ENCODE measurements at places on chromosomes 3 and 15.

DNA sequence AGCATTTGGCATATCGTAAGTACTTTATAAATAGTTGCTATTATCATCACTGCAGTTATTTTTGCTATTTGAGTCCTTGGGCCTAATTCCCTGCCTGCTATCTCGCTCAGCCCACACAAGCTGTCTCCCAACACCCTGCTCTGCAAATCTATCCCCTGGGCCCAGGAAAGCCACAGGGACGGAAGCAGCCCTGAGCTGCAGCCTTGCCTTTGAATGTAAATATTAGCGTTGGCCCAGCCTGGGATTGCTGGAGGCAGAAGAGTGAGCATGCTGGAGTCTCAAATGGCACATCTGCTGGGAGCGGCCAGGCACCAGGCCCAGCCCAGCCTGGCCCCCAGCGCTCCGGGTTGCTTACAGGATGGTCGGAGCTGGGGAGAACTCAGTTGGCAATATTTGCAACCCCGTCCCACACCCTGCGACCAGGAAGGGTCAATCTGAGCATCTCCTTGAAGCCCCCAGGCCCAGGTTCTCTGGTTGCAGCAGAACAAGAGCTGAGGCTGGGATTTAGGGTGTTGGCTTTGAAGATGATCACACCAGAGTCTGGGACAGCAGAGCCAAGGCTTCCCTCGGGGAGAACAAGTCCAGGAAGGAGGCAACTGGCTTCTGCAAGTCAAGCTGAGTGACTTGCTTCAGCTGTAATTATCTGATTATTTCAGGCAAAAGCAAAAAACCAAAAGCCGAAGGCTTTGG is 529.6 kb downstream of the SHQ1 start:
- DNase-seq, result no peak

GRCh38 chr15:68897016-68897415 is 33.3 kb upstream of the SPESP1 start:
- no peak for DNase-seq

GRCh38 chr3:15295506-15295905 is 36.9 kb downstream of the SH3BP5 start:
- no peak for DNase-seq

DNA sequence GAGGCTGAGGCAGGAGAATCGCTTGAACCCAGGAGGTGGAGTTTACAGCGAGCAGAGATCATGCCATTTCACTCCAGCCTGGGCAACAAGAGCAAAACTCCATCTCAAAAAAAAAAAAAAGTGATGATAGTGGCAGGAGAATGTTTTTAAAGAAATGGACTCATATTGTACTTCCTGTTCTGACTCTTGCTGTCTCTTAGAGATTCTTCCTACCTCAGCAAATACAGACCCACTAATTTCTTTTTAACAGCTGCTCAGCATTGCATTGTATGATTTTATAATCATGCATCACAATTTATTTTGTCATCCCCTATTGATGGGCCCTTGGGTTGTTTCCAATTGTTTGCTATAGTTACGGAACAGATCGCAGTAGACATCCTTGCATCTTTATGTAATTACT is 8.8 kb upstream of the ANKDD1A start:
- DNase-seq, result no peak

- DNase-seq, result no peak
Measured at GRCh38 chr3:142434503-142434902, 13.3 kb downstream of the XRN1 start.

DNA sequence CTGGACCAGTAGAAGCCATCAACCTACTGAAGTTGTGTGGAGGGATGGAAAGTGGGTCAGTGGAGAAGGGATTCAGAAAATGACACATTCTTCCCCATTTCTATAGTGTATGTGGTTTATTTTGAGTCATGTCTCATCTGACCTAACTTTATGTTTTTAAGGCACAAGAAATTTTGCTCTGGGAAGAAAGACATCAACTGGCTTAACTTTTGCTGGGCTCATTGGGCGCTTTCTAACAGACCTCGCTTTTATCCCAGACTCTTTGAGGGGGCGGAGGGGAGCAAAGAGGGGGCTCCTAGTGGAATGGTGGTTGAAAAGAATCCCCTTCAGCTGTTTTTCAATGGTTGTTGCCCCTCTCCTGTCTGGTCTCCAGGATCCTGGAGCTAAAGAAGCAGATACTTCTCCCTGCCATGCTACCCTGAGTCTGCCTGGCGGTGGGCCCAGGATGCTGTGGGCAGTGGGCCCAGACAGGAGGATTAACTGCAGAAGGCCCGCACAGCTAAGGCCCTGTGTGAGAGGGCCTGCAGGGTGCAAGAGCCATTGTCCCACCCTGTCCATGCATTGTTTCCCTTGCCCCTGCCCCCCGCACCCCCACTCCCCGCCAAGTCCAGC is 14.5 kb downstream of the CSRNP1 start:
- DNase-seq, result no peak

- no peak for DNase-seq
Measured at GRCh38 chr3:138675393-138675792, 66.8 kb downstream of the FAIM start.

- no peak for DNase-seq
Measured at GRCh38 chr15:25408428-25408827, 30.4 kb downstream of the UBE3A start.

DNA sequence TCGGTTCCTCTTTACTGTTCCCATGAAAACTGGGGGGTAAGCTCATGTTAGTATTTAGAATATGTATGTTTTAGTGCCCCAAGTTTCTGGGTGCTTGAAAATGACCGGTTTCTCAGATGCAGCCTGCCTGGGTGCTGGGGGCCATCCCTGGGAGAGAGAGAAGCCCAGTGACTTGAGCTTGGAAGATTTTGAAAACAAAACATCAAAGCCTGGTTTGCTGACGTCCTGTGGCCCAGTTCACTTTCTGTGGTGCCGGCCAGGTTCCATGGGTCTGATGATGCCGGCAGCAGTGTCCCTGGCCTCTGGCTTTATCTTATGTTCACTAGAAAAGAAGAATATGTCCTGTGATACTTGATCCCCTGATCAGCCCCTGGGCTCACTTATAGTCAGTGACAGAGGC is 17.1 kb downstream of the APBA2 start:
- no peak for DNase-seq

DNA sequence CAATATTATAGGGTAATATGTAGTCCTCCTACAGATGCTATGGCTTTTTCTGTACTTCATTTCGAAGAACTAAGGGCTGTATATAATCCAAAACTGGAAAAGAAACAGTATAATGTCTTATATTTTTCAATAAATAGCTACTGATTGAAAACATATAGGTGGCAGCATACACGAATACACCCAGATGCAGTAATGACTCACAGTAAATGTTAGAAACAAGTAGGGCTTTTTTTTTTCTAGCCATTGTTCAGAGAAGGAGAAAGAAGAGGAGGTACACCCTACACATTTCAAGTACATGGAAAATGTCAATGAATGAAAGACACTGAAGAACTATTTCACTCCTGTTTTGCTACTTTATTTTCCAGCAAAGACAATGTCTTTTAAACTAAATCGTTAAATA is 9.4 kb downstream of the DAZL start:
- no peak for DNase-seq

DNA sequence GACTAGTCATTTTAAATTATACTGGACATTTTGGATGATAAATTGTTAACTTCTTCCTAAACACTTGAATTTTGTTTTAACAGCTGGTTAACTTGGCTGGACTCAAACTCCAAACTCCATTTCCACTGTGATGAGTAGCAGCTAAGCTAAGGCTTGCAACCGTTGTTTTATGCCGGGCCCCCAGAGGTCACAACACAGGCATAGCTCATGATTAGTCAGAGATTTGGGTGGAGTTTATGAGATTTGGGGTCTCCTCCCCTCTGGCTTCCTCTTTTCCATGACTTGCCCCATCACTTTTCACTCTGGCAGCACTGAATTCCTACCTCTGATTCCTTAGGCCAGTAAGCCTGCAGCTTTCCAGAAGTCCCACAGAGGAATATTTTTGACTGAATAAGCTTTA is 12.8 kb downstream of the THAP10 start:
- no peak for DNase-seq

GRCh38 chr15:70505936-70506912 is 257.1 kb downstream of the UACA start:
- no peak for DNase-seq

DNA sequence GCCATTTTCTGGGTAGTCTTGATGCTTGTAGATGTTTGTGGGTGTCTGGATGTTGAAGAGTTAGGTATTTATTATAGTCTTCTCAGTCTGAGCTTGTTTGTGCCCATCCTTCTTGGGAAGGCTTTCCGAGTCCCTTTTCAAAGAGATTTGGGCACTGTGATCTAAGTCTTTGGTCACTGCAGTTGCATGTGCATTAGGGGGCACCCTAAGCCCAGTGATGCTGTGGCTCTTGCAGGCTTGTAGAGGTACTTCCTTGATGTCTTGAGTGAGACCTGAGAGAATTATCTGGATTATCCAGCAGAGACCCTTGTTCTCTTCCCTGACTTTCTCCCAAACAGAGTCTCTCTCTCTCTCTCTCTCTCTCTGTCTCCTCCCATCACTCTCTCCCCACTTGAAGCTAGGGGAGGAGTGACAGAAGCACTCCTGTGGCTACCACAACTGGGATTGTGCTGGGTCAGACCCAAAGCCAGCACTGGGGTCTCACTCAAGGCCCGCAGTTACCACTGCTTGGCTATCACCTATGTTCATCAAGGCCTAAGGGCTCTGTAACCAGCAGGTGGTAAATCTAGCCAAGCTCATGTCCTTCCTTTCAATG is 68.5 kb downstream of the TMCO5A start:
- DNase-seq, result no peak

DNA sequence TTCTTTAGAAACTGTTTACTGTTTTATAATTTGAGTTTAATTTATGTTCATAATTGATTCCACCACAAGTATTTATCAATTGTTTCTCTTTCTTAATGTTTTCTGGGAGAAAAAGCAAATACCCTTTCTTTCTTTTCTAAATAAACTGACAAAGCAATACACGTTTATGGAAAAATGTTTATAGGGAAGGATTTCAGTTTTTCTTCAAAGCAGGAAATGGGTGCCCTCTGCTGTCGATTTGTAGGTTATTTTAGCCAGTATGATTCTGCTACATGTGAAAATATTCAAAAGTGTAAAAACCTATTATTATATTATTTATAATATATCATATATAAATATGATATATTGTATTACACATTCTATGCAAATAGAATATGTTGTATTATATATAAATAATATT is 921.0 kb upstream of the ROBO1 start:
- no peak for DNase-seq

DNA sequence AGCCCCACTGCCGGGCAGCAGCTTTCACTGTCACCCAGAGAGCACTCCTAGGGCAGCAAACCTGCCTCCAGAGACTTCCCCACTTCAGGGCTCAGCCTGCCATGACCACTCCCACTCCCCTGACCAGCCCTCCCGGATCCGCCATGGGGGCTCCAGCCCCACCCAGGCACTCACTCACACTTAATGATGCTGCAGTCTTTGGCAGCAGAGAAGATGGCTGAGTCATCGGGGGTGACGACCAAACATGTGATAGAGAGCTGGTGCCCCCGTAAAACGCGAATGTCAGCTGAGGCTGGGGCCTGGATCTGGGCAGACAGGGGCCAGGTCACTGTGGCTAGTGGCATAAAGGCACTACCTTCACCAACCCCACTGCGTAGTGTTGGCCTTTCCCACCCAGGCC is 4.7 kb downstream of the RRP9 start:
- DNase-seq, result no peak

DNA sequence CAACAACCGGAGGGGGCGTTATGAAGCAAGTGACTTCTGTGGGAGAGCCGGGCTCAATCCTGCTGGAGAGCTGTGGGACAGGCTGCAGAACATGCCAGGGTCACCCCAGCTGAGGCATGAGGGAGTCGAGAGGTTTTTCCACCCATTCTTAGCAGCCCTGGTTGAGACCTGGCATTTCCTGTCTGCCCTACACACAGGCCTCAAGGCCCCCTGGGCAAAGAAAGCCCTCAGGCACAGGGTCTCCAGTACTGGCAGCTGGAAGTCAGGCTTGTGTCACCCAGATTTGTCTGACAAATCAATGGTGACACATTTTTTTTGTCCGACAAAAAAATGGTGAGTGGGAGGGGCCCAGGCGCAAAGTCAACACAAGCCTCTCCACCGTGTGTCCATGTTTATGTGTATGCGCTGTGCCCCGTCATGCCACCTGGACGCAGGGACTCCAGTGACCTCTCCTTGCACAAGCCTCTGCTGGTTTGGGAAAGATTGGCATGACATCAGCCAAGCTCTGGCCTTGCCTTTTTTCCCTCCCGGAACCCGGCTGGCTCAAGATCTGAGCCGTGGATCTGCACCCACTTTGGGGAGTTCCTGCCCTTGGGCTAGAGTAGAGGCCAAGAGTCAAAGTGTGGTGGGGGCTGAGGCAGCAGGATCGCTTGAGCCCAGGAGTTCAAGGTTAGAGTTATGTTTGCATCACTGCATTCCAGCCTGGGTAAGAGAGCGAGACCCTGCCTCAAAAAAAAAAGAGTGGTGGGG is 20.8 kb upstream of the ALAS1 start:
- no peak for DNase-seq

GRCh38 chr15:44532689-44533088 is 4.3 kb upstream of the EIF3J start:
- no peak for DNase-seq

- DNase-seq, result no peak
Measured at GRCh38 chr3:192911293-192911692, 6.4 kb downstream of the MB21D2 start.

- no peak for DNase-seq
Measured at GRCh38 chr3:120495809-120496208, 45.0 kb upstream of the FSTL1 start.

DNA sequence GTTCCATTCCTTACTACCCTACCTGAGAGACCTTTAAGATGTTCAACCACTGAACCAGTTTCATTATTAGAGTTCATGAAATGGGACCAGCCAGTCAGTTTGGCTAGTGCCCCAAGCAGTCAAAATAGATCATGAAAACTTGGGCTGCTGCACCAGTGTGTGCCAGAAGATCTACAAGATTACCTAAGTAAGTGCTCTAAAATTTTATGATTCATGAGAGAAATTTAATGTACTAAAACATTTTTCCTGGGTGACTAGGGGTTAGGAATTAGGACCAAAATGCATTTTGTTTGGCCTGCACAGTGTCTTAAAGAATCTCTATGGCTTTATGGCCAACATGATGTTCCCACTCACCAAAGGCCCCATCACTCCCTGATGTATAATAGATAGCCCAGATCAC is 214.7 kb downstream of the ATP8B4 start:
- no peak for DNase-seq

GRCh38 chr3:1929788-1930414 is 168.8 kb upstream of the CNTN4 start:
- DNase-seq, result no peak

DNA sequence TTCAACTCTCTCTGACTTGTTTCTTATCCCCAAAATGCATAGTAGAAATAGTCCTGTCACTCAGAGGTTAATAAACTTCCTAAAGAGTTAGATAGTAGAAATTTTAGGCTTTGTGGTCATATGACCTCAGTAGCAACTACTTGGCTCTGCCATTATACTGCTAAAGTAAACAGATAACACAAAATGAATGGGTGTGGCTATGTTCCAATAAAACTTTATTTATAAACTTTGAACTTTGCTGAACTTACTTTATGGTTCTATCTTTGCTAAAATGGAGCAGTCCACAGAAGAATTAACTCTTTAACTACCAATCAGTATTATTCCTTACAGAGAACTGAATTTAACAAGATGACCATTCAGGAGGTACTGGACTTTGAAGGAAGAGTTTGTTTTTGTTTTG is 393.6 kb upstream of the CDIN1 start:
- DNase-seq, result no peak

Measured in activated T-cell treated with anti-CD3 and anti-CD28 coated beads, Interleukin-2, amount 50 U/mL, for 4 hours (primary cell).